ENCODE measurements at places on chromosomes 2 and 18.

GRCh38 chr18:77135339-77136075, 2.9 kb upstream of the MBP start:
- no peak for DNase-seq

- no peak for DNase-seq
Measured at GRCh38 chr2:109497911-109498870, 115.6 kb downstream of the SEPTIN10 start.

DNA sequence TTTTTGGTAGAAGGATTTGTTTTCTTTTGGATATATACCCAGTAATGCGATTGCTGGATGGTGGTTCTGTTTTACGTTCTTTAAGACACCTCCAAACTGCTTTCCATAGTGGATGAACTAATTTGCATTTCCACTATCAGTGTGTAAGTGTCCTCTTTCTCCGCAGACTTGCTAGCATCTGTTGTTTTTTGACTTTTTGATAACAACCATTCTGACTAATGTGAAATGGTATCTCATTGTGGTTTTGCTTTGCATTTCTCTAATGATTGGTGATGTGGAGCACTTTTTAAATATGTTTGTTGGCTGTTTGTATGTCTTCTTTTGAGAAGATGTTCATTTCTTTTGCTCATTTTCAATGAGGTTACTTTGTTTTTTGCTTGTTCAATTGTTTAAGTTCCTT, 260.9 kb upstream of the CWC22 start:
- no peak for DNase-seq

DNA sequence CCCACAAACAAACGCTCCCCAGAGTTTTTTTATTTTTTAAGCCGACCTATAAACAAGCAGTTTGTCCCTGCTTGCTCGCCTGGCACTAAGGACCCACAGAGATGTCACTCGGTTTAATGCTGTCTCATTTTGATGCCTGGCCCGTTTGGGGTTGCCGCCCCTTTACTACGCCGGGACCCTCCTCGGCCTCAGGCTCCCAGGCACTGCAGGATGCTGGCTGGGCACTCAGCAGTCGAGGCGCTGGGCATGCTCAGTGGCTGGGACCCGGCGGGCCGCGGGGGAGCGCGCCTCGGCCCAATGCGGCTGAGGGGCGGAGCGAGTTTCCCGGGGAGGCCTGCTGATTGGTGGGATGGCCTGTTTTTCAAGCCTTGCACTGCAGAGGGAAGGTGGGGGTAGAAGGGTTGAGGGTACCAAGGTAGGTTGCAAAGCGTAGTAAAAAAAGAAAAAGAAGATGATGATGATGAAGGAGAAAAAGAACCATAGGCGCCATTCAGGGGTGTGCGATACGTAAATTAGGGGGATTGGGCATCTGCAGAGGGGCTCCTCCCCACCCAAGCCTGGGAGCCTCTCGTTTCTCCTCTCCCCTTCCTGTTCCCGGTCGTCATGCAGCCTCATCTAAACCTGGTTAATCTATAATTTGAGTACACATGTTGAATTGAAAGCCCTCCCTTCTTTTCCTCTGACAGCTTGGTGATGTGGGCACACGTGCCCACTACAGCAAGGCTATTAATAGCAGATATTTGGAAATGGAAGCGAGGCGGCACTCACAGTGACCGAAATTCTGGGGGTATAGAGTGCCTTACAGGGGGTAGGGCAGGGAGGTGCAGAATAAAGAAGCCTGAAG, 1.5 kb upstream of the IRS1 start:
- DNase-seq: no peak
